ENCODE measurements at places on chromosomes 1 and 21. TPM values are rescaled to one million over a fixed set of nuclear protein-coding genes. Genes with fewer than 3 reads are reported as not detected.

Gene NKAIN1
- not detected for total RNA-seq

Gene TLR5
- total RNA-seq: 26.6 TPM

Gene MNDA
- total RNA-seq: 84.3 TPM

Gene PTGER3
- 1.9 TPM for total RNA-seq

Gene GUCA2B
- not detected for total RNA-seq

Gene C4BPA
- total RNA-seq: 65.2 TPM

Gene CELA3A
- total RNA-seq: not detected

- no peak for DNase-seq
Observed at GRCh38 chr1:42430286-42431135, 25.3 kb downstream of the ZMYND12 start.

GRCh38 chr1:3992103-3992556 lies 92.1 kb upstream of the C1orf174 start:
- no peak for DNase-seq

DNA sequence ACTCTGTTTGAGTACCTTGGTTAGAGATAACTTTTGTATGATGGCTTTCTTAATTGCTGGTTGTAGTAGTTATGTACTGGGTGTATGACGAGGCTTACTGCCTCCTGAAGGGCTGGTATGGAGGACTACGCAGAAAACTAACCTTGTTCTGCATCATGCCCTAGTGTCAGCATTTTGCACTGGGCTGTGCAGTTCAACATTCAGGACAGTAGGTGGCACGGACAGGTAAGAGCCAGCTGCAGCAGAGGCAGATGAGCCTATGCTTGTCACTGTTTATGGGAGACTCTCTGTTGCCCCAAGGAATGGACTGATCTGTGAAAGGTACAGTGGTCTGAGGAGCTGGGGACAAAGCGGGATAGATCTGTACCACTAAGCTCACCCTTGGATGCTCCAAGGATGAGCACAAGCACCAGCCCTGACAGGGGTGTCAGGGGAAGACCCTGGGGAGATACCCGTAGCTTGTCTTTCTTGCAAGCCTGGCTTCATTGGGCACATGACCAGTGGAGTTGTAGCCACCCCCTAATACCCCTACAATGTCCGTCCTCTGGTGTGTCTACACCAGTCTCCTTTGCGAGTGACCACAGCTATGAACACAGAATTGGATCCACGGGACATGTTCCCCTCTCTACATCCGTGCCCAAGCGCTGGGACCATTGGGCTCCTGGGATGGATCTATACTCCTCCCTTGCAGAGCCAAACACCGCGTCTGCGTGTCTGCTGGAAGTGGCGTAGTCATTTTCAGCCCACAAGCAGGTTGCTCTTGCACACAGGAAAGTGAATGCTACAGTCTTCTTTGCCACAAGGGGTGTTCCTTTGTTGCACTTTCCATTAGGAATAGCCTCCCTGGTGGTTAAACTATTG lies 51.1 kb upstream of the CFHR3 start:
- DNase-seq: no peak

GRCh38 chr1:244137725-244138124 lies 86.6 kb downstream of the ZBTB18 start:
- DNase-seq: no peak

DNA sequence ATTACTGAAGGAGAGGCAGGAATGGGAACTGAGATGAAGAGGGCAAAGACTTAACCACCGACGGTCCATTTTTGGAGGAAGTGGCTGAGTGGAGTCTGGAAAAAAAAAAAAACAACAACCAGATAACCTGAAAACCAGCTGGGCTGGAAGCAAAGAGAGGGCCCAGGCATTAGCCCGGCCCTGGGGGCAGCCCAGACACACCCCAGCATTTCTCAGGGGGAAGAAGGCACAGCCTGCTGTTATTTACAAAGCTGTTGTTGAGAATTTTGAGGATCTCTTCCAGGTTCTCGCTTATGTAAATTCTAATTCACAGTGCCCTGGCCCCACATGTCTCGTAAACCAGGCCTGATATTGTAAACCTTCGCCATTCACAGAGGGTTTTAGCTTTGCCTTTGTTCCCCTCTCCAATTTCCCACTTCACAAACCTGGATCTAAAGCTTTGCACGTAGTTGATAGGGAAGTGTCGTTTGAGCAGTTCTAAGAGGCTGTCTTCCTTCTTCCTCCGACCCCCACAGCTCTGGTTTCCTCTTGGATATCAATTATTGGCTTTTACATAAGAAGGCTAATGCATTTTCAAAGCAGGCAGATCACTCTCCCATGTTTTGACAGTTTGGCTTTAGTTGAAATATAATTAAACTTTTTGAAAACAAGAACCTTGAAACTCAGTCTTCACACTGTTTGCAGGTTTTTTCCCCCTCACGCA lies 161.8 kb upstream of the IRF2BP2 start:
- no peak for DNase-seq

GRCh38 chr21:42236693-42237092 lies 17.8 kb downstream of the ABCG1 start:
- DNase-seq: no peak

DNA sequence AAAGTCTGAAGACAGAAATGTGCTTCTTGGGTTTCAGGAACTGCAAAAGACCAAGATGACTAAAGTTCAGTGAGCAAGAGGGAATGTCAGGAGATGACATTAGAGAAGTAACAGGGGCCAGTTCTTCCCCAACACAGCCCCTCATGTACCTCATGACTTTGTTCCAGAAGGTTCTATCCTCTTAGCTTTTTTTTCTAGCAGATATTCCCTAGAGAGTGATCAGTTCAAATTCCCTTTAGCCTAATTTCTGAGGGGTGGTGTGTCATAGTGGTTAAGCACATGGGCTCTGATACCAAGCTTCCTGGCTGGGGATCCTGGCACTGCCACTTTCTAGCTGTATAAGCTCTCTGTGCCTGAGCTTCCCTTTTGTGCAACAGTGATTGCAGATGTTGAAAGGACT lies 108.0 kb downstream of the LBR start:
- no peak for DNase-seq

GRCh38 chr1:97634758-97635157 lies 286.1 kb downstream of the DPYD start:
- DNase-seq: no peak

DNA sequence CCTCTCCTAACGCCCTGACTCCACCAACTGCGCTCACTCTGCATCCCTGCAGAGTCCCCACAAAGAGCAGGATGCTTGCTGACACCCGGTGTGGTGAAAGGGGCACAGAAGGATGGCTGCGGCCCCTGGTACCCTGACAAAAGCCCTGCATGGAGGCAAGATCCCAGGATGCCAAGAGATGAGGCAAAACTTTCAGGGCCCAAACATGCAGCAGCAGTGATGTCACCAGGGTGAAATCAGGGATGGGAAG lies 36.6 kb downstream of the SLC9A1 start:
- DNase-seq: no peak

GRCh38 chr1:177620636-177621190 lies 349.1 kb downstream of the SEC16B start:
- no peak for DNase-seq

DNA sequence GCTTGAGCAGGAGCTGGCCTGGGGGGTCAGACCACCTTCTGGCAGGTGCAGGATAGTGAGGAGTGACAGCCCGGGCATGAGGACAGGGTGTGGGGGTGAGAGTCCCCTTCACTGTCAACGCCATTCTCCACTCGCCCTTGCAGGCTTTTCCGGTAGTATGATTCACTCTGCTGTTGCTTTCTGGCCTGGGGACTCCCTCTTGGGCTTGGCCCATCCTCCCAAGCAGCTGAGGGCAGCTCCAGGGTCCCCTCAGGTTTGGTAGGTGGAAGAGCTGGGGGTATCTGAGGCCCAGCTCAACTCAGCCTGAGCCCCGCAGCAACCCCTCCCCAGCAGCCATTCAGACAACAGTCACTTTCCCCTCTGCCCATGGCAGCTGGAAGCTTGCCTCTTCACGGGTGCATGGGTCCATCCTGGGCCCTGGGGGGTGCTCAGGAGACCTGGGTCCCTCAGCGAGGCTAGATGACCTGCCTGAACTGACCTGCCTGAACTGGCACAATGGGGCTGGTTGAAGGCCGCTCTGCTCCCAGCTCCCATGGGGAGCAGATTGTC lies 1.3 kb downstream of the CLDN19 start:
- DNase-seq: no peak

DNA sequence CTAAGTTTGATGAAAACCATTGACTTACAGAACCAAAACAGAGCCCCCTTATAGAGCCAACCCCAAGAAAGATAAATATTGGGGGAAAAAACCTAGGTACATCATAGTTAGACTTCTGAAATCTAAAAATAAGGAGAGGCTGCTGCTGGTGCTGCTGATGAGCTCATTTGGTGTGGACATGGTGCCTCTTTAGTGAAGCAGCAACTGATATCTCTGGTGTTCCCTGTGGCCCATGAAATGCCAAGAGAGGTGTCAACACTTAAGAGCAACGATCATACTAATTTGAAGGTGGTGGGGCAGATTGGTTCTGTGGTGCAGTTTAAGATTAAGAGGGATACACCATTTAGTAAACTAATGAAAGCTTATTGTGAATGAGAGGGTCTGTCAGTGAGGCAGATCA lies 35.9 kb downstream of the ST3GAL3 start:
- no peak for DNase-seq

- DNase-seq: no peak
Observed at GRCh38 chr1:190273161-190273560, 204.5 kb downstream of the BRINP3 start.

- DNase-seq: no peak
Observed at GRCh38 chr21:42537106-42537742, 23.6 kb downstream of the SLC37A1 start.

All from lower lobe of right lung (tissue), 2 donors.